ENCODE measurements at places on chromosomes 1 and 21. TPM values are rescaled to one million over a fixed set of nuclear protein-coding genes. Genes with fewer than 3 reads are reported as not detected.

DNA sequence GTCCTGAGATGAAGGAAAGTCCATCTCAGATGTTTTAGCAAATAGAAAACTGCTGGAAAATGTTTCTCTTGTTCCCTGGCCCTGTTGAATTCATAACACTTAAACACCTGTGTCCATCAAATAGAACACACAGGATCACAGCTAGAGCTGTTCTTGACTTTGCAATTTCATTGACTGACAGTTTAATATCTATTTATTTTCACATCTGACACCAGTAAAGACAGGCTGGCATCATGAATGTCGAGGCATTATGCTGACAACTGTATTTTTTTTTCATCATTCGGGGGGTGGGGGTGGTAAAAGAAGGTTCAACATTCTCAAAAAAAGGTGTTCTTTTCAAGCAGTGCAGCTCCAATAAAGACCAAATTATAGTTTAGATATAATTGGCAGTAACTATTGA, 591.2 kb upstream of the PTBP2 start:
- no peak for DNase-seq

GRCh38 chr21:28089599-28090441, 902.9 kb downstream of the LTN1 start:
- DNase-seq, result no peak

Gene TNFRSF14
- 86.1 TPM for total RNA-seq

Gene BNIPL
- total RNA-seq, result not detected

Gene SPRR2E
- not detected for total RNA-seq
